ENCODE measurements at places on chromosomes 16 and 17. TPM values are rescaled to one million over a fixed set of nuclear protein-coding genes. Genes with fewer than 3 reads are reported as not detected.

ASB16 gene
- 2.1 TPM for total RNA-seq

DNA sequence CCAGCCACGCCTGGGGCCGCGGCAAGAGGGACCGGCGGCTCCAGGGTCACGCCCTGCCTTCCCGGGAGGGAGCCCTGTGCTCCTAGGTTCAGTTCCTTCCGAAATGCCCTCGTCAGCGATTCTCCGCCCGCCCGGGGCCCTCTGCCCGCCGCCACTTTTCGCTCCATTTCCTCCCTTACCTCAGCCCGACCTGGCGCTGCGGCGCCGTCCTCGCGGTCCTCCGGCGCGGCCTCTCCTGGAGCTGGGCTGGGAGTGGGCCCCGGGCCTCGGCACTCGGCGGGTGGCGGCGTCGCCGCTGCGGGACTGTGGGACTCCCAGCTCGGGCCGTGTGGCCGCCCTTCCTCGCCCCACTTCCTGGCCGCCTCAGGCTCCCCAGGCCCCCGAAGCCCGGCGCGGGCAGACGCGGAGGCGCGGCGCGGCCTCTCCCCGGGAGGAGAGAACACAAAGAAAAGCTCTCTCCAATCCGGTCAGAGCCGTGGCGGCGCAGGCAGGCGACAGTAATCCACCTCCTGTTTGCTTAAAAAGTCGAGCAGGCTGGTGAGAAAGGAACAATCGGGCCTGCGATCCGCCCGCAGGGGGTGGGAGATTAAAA, 1.6 kb downstream of the BAHCC1 start:
- H3K36me3 ChIP-seq, result no peaks in the 10 kb centered on the region
- H3K27me3 ChIP-seq, result no peaks in the 10 kb centered on the region
- H3K4me3 ChIP-seq, result peak overlapping the region; percentile 66
- no peaks in the 10 kb centered on the region for H3K4me1 ChIP-seq
- H3K27ac ChIP-seq, result peak overlapping the region; percentile 87
- DNase-seq, result no peak

DNA sequence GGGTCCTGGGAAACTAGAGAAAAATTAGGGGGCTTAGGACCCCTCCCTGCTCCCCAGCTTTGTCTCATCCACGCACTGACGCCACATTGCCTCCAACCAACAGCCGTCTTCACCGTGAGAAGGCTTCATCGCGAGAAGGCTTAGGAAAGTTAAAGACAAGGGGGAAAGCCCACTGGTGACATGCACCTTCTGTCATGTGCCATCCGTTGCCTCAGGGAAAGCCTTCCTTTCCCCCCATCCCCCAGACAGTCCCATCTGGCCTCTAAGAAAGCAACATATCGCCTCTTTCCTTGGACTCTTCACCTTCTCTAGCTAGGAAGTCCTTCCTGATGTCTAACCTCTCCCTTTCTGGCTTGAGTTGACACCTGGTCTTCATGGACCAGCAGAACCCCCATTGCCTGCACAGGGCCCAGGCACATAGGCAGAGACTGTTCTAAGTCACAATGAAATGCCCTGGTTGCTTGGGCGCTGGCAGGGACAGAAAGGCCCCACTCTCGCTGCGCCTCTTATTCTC, 2.1 kb downstream of the FOXN1 start:
- H3K36me3 ChIP-seq, result no peaks in the 10 kb centered on the region
- no peak for DNase-seq
- no peak overlapping the region for H3K27ac ChIP-seq
- H3K4me3 ChIP-seq, result no peak overlapping the region
- no peaks in the 10 kb centered on the region for H3K4me1 ChIP-seq

GRCh38 chr17:64443086-64443760, 5.7 kb upstream of the MILR1 start:
- no peak for DNase-seq
- H3K27ac ChIP-seq, result no peak overlapping the region
- no peaks in the 10 kb centered on the region for H3K27me3 ChIP-seq

Measured in aorta (tissue), 5 donors.